Small intestine (tissue), 16 donors: ENCODE measurements at places on chromosomes 7 and 10. TPM values are rescaled to one million over a fixed set of nuclear protein-coding genes. Genes with fewer than 3 reads are reported as not detected.

DNA sequence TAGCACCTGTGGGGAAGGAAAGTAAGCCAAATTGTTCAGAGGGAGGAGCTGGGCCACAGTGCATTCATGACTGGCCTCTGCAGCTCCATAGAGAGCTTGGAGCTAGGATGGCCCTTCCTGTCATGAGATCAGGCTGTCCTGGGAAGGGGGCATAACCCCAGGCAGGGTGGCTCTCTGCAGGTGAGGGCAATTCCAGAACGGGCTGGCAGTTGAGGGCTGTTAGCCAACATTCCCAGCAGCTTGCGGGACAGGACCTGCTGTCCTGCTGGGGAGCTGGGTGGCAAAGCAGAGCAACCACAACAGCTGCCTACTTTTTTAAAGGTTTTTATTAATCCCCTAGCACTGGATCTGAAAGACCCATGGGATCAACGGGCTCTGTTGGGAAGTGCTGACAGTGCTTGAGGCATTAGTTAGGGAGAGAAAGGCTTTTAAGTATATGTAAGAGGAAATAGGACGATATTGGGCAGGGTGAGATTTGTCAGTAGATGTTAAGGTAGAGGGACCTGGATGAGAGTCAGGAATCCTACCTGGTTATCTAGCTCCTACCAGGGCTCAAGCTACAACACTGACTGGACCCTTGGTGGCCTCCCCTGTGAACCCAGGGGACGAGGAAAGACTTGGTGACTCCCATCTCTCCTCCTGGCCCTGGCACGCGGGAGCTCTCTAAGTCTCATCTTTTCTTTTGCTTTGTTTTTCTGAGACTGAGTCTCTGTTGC lies 77.8 kb downstream of the NAMPT start:
- DNase-seq = no peak

GRCh38 chr7:5426226-5426475 lies 2.5 kb upstream of the TNRC18 start:
- no peak for DNase-seq

DNA sequence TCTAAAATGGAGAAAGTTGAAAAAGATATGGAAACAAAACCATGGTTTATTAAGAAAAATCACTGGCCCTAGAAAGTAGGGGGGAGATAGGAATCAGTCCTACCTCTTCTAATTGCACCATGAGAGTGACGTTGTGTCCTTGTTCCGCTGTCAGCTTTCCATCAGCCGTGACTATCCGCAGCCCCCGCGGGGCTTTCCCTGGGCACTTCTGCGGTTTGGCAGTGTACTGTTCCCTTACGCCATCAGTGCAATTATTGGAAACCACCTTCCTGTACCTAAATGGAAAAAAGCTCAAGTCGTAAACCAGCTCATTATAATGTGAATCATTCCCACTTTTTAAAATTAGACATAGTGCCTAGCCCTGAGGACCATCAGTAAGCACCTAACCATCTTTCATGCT lies 512.2 kb downstream of the SORCS1 start:
- no peak for DNase-seq

DNA sequence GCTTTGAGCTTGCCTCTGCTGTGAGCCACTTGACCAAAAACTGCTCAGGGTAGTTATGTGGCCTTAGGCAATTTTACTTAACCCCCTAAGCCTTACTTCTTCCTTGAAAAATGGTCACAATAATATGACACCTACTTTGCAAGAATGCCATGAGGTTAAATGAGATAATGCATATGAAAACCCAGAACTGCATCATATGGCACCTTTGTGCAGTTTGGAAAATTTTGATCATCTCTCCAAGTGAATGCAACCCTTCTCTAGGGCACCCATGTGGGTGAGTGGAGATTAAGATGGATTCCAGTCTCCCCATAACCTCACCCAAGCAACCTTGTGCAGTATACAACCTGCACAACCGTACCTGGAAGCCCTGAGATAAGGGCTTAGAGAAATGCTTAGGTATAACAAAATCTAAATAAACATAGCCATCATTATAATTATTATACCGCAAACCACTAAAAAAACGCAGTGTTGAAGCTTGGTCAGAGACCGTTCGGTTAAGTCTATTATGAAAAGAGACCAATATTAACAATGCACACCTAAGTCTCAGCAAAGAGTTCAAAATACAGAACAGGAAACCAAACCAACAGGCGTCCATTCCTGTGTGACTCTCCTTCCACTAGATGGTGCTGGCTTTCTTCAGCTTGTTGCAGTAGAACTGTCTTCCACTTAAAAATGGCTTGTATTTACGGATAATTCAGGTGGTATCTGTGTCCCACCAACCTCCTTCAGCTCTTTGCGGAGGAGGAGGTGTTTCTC lies 21.0 kb upstream of the ASB15 start:
- peak; percentile 38 for DNase-seq

GRCh38 chr10:71831646-71832552 lies 19.2 kb downstream of the PSAP start:
- DNase-seq = no peak

DNA sequence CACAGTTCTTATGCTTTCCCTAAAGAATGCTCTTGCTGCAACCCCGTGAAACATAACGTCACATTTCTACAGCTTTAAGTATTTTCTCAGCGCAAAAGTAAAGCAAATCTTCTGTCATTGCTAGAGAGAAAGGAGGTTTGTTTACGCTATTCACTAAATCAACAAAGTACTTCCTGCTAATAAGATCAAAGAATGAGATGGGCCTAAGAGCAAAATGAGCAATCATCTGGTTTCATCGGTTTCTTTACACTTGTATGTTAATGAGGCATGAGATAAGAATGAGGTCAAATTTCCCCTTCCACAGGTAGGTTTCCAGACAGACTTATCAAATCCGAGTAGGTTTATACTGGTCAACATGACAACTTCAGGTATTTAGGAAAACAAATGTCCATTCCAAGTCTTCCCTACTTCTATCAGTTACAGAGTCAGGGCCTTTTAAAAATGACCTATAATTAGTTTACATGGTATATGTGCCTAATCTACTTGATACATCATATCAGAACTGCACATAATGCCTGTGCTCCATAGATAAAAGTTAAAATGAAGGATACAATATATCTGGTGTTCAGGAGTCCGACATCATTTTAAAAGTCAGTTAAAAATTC lies 8.4 kb downstream of the USP6NL start:
- peak; percentile 70 for DNase-seq

DNA sequence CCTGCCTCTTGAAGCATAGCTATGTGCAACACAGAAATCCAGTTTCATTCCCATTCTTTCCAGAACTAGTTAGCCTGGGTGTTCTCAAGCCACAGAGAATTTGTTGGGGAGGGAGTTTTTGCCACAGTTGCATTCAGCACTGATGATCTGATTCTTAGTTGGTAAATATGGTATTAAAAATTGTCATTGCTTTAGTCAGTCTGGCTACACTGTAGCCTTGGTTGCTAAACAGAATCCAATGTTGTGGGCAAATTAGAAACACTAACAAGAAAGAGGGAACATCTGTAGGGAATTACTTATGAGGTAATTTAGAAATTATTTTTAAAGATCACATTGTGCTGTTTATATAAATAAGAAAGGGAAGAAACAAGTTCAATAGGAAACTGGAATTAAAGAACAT lies 57.0 kb upstream of the CC2D2B start:
- DNase-seq = no peak

DNA sequence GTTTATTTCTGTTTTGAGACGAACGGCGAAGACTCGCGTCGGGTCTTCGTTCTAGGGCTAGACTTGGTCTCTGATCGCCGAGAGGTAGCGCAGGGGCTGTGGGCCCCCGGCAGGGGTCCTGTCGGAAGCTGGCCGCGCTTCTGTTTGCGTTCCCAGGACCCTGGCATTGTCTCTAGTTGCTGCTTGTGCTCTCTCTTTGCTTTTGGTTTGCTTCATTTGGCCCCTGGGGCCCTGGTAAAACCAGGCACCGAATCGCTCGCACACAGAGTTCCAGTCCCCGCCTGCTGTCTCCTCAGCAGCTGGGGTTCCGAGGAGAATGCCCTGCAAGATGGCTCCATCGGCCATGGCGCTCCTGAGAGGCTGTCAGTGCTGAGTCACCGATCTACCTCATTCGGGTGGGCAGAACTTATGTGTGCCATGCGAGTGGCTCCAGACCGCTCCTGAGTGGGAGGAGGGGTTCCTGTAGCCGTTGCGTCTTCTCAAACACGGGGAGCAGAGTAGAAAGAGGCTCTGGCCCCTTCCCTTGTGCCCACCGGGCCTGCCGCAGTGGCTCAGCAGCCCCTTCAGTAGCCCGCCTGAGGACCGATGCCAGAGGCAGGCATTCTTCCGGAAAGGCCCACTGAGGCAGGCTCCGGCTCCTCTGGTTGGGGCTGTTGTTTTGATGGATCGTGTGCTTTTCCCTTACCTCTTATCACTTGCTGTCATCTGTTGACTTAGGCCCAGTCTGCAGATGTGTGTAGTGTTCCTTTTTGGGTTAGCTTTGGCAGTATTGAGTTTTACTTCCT lies 826 bp downstream of the CHPF2 start:
- peak; percentile 61 for DNase-seq

- DNase-seq = no peak
Observed at GRCh38 chr10:73209705-73210104, 37.4 kb downstream of the DNAJC9 start.

- DNase-seq = no peak
Observed at GRCh38 chr10:73207883-73208282, 39.2 kb downstream of the DNAJC9 start.

- no peak for DNase-seq
Observed at GRCh38 chr10:11448545-11449244, 162.8 kb downstream of the USP6NL start.

DNA sequence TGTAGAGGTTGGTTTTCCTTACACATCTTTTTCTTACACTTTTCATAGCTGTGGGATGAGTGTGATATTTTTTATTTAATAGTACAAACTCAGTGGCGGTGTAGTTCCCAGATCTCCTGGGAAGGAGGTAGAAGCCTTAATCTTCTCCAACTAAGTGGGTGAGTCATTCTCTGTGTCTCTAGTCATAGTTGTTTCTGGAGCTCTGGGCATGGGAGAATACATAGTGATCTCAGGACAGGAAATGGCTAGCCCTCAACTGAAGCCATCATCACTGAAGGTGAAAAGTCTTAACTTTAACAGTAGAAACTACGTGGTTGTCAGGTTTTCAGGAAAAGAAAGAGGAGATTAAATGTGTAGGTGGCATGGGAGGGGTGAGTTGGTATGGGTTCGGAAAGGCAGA lies 319.4 kb upstream of the FZD8 start:
- no peak for DNase-seq

DNA sequence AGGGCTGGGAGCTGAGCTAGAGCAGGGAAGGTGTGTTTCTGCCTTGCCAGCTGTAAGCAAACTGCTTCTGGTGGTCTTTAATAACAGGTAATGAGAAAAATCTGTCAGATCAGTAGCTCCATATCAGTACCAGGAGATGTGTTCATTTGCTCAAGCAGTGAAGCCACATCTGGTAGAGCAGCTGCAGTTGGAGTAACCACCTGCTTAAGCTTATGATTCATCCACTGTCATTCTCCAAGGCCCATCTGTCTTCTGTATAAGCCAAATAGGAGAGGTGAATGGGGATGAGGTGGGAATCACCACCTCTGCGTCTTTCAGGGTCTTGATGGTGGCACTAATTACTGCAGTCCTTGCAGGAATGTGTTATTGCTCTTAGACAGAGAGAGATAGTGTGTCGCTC lies 18.4 kb upstream of the COBL start:
- no peak for DNase-seq

DNA sequence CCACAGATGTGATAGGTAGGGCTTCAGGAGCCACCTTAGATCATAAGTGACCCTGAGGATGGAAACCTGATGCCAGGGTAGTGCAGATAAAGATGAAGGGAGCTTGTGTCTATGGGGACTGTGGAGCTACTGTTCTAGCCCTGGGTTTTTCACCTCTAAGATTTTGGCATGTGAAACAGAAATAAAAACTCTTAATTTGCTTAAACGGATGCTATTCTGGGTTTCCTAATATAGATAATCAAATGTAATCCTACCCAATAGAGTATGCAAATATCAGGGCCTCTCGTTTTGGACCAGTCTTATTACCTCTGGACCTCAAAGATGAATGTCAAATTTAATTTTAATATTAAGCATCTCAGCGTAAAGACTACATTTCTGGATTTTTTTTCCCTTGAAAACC lies 49.3 kb downstream of the ABCB4 start:
- DNase-seq = no peak

- DNase-seq = no peak
Observed at GRCh38 chr10:12186323-12186722, 9.4 kb downstream of the NUDT5 start.

DNA sequence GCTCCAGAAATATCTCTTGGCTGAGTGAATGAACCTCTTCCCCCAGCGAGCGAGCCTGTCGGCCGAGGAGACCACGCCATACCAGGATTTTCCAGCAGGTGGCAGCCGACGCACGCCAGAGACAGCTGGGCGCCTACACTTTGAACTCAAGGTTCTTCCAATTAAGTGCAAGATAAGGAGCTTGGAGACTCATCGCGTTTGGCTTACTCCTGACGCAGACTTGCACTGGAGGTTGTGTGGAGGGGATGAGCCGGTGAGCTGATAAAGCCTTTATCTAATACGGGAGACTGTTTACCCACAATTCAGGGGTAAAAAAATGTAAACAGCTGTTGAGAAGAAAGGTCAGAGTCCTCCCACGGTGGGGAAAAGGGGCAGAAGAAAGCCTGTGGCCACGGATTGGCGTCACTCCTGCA lies 45.9 kb upstream of the EMX2 start:
- peak; percentile 85 for DNase-seq

DNA sequence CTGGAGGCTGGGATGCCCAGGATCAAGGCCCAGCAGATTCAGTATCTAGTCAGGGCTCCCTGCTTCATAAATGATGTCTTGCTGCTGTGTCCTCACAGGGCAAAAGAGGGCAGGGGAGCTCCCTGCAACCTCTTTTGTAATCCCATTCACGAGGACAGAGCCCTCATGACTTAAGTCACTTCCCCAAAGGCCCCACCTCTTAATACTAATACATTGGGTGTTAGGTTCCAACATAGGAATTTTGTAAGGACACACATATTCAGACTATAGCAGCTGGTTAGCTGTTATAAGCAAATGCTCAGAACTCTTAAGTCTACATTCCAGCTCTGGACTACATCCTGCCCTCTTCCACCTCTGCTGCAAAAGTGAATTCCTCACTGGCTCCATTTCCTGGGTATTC lies 63.0 kb downstream of the VOPP1 start:
- no peak for DNase-seq

- DNase-seq = no peak
Observed at GRCh38 chr10:62130948-62131347, 137.7 kb downstream of the RTKN2 start.

- DNase-seq = no peak
Observed at GRCh38 chr7:117827862-117828261, 45.4 kb downstream of the CTTNBP2 start.

The OGDHL gene
- polyA plus RNA-seq = 9.6 TPM

The ARMC3 gene
- not detected for polyA plus RNA-seq

The OPN4 gene
- polyA plus RNA-seq = not detected

The RBP4 gene
- 2.0 TPM for polyA plus RNA-seq

The MNX1 gene
- polyA plus RNA-seq = 3.5 TPM

The DPP6 gene
- polyA plus RNA-seq = 0.80 TPM

The GARIN1A gene
- 1.9 TPM for polyA plus RNA-seq

The ADARB2 gene
- polyA plus RNA-seq = 0.54 TPM
